ENCODE measurements at places on chromosomes 2 and 18.

- DNase-seq, result no peak
Measured at GRCh38 chr2:199983534-199983933, 28.2 kb downstream of the MAIP1 start.

DNA sequence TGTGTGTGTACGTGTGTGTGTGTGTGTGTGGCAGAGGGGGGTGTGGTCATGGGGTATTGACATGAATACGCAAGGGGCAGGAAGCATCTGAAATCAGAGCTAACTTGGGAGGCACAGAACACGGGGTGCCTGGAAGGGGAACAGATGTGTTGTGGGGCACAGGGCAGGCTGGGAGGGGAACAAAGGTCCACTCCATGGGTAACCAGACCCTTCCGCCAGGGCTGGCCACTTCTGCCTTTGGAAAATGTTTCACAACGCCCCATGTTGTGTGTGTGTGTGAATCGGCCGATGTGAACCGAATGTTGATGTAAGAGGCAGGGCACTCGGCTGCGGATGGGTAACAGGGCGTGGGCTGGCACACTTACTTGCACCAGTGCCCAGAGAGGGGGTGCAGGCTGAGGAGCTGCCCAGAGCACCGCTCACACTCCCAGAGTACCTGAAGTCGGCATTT lies at the start of gene SLC11A1:
SLC11A1 (plus strand) TSS at position 358 of the 451 bp plus-strand sequence. CDS start 96 bp downstream, outside the sequence.
- no peak for DNase-seq

DNA sequence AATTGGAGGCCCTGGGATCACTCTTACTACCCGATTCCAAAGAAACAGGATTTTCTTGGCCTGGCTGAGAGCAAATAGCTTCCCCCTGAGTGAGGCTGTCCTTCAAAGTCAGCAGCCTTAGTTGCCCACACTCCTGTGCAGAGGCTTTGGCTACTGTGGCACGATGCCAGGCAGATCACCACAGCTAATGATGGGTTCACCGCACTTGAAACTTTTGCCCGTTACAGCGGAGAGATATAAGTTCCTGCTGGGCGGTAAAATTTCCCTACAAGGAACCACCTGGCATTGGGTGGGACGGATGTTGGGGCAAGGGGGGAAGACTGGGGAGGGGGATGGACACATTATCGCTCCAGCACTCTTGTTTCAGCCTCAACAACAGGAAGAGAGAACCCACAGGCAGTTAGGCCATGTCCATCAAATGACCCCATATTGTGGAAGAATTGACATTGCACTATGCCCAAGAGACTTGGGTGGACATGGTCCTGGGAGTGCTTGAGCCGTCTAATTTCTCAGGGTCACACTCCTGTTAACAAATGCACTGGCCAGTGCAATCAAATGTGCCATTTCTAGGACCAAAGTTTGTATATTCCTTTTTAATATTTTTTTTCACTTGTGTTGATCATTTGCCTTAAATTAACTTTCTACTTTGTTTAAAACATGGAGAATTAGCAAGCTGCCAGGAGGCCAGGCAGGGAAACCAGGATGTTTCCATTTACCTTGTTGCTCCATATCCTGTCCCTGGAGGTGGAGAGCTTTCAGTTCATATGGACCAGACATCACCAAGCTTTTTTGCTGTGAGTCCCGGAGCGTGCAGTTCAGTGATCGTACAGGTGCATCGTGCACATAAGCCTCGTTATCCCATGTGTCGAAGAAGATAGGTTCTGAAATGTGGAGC lies 4.4 kb downstream of the IL1B start:
- DNase-seq, result no peak

DNA sequence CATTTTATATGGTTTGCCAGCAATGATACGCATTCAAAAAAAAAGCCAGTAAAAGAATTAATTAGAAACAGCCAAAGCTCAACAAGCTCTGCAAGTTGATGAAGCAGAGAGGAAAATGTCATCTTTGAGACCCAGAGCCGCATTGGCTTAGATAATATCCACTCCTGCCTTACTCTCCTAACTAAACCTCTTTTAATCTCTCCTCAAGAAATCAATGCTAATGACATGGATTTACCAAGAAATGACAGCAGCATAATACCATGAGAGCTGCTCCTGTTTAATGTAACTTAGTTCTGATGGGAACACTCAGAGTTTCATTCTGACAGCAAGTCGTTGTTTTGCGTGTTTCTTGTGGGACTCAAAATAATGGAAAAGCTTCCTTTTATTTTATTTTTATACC lies 1099.4 kb upstream of the PIK3C3 start:
- DNase-seq, result no peak

All from GM23248 (cell line).